ENCODE measurements at places on chromosomes 7 and 10. TPM values are rescaled to one million over a fixed set of nuclear protein-coding genes. Genes with fewer than 3 reads are reported as not detected.

The CLEC2L gene
- 1.9 TPM for total RNA-seq

The OR2A2 gene
- not detected for total RNA-seq

The MEOX2 gene
- not detected for total RNA-seq

The OR9A2 gene
- 5.6 TPM for total RNA-seq

The GPC2 gene
- 67.3 TPM for total RNA-seq

The SLC16A12 gene
- 2.2 TPM for total RNA-seq

The OR6B1 gene
- not detected for total RNA-seq

The FAM237B gene
- total RNA-seq, result not detected

The PPP1R17 gene
- total RNA-seq, result 5.0 TPM

The ADRB1 gene
- 2.5 TPM for total RNA-seq

The TMEM168 gene
- total RNA-seq, result 35.7 TPM

The ZC3HAV1L gene
- 16.0 TPM for total RNA-seq

The NKX1-2 gene
- not detected for total RNA-seq

The MYH16 gene
- total RNA-seq, result not detected

The FKBP6 gene
- not detected for total RNA-seq

The CH25H gene
- total RNA-seq, result 0.63 TPM

The FOXI2 gene
- total RNA-seq, result not detected

The GALNT17 gene
- total RNA-seq, result 17.2 TPM

The TMEM139 gene
- total RNA-seq, result not detected

The ADAM12 gene
- 3.4 TPM for total RNA-seq

The SLC13A4 gene
- 0.63 TPM for total RNA-seq

The GRID1 gene
- 26.3 TPM for total RNA-seq
